ENCODE measurements at places on chromosomes 2 and 18.

DNA sequence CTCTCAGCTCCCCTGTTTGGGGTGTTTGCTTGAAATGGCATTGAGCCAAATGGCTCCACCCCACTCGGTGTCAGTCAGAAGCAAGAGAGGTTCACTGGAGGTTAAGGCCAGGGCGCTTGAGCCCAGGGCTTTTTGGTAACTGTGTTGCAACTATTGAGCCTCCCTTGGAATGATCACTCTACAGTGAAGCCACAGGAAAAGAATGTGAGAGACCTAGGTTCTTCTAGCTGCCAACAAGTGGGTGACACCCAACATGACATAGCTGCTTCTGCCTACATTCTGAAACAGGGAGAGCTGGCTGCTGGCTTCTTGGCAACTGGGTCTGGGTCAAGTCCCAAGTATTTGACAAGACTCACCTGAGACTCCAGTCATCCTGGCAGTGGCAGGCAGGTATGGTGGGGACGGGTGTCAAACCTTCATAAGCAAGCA lies 7.1 kb upstream of the GRHL1 start:
- DNase-seq, result no peak

DNA sequence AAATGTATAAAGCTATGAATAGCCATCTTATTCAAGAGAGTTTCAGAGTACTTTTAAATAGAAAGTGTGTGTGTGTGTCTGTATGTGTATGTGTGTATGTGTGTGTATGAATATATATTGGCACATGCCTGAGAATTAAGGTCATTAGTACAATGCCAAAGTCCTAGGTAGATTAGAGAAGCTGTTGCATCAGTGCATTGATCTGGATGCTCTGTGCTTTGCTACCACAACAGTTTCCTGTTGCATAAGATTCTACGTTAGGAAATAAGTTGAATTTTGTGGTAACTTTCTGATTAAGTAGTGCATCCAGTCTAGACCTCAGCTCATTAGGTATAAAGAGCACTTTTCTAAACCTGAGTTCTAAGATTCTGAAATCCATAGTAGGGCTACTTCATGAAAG lies 1102.8 kb upstream of the KLHL29 start:
- DNase-seq, result no peak

DNA sequence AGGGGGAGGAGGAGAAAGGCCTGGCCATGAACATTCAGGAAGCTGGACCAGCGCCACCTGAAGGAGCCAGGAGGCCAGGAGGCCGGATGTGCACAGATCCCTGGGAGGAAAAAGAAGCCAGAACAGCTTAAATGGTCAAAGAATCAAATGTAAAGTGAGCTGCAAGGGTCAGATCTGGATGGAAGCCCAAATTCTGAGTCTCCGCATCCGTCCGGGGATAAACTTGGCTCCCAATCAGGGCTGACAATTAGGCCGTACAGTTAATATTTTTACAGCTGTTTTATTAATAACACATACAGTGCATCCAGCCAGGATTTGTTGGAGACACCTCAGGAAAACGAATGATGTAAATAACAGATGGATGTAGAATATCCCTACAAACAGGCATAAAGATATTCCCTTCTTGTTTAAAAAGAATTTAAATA lies 495.1 kb upstream of the TCF4 start:
- DNase-seq, result no peak

GRCh38 chr2:68811364-68811763 lies 59.8 kb downstream of the BMP10 start:
- no peak for DNase-seq

DNA sequence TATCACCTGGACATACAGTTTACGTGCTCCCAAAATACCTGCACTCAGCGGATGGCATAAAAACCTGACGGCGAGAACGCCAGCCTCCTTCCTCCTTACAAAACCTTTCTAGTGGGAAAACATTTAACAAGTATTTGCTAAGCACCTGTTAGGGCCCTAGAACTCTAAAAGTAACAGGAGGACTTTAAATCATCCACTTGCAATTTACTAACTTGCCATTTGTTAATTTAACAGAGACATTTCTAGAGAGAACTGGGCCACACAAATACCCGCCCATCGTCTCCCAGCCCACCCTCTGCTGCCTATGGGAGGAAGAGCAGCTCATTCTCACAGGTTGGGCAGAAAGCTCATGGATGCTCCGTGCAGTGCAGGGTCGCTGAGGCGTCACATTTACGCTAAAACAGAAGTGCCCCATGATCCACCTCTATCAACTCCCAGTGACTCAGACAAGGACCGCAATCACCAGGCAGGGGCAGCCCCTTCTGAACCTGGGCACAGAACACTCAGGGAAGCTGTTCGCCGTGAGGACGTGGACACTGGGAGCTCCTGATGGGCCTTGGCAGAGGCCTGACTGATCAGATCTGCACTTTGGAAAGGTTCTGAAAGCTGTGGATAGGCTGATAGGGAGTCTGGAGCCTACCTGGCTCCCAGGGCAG lies 106.9 kb downstream of the HDAC4 start:
- no peak for DNase-seq

DNA sequence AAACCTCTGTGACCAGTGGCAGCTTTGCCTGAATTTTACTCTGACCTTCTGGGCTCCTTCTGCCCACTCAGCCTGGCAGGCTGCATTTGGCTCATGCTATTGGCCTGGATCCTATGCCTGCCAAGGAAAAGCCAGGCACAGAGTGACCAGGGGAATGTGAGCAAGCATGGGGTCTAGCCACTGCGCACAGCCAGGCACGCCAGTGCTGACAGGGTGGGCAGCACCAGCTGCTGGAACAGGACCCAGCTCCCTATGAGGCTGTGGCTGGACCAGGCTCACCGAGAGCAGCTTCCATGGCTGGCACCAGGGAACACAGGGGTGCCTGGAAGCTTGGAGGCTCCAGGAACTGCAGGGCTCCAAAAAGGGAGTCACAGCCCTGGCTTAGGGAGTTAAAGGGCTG lies 311.5 kb upstream of the SYT4 start:
- no peak for DNase-seq

DNA sequence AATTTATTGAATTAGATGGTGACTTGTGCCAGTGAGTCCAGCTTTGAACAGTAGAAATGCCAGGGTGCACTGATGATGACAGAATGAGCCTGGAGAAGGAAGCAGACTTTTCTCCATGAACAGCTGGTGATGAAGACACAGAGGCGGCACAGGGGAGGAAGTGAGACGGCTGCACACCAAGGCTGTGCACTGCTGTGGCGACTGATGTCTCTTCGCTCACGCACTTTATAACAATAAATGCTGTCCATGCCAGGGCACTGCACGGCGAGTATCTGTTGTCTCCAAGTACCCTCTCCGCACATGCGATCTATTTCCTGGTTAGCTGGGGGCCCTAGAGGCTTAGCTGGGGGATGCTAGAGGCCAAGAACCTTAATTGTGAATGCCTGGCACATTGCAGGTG lies 175.2 kb downstream of the TMEM200C start:
- no peak for DNase-seq

DNA sequence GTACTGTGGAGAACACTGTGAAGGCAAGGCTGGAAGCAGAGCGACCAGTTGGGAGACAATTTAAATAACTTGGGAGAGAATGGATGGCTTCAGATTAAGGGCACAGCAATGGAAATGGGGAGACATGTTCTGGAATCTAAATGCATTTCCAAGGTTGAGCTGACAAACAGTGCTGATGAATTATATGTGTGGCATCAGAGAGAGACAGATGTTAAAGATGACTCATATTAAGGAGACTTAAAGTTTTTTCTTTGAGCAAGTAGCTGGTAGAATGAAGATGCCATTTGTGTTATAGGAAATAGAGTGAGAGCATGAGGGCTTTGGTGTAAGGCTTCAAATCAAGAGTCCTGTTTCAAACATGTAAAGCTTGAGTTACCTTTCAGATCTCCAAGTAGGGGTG lies 441.8 kb downstream of the SETBP1 start:
- no peak for DNase-seq

DNA sequence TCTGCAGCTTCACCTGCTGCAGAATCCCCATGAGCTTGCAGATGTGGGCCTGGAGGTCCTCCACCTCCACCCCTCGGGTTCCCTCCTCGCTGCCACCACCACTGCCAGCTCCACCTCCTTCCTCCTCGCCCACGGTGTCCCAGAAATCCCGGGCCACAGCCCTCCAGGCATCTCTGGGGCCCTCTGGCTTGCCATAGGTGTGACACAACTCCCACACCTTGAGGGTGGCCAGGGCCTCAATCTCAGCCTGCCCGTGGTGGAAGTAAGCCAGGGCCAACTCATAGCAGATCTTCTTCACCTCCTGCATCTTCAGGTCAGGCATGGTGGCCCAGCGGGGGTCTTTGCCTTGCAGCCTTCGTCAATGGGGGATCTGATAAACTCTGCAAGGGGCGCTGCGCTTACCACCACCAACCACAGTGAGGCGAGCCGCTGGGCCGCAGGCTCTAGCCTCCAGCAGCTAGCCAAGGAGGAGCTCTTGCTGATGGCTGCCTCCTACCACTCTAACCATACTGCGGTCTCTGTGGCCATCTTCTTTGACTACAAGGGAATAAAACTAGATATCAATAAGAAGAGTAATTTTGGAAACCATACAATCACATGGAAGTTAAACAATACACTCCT lies 36.1 kb upstream of the ANKRD62 start:
- no peak for DNase-seq

DNA sequence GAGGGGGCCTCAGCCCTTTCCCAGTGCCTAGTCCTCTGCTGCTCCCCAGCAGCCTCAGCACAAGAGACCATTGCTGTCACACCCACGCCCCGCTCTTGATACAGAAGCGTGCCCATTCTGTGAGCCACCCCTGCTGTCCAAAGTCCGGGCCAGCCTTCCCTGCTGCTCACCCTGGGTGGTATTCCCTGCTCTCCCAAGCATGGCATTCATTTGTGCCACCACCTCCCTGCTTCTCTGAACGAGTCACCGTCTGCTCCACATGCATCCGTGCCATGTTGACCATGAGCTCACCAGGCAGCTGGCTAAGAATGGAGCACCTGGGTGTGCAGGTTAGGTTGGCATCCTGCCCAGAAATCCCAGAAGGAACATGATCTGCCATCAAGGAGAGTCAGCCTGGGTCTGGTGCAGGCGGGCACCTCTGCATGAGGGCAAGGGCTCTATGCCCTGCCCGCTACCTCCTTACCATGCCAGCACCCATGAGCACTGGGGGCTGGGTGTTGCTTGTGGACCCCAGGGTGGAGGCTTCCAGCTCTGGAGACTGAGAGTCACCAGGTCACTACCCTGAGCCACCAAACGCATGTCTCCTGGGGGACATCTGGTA lies 63.0 kb downstream of the TWIST2 start:
- no peak for DNase-seq

DNA sequence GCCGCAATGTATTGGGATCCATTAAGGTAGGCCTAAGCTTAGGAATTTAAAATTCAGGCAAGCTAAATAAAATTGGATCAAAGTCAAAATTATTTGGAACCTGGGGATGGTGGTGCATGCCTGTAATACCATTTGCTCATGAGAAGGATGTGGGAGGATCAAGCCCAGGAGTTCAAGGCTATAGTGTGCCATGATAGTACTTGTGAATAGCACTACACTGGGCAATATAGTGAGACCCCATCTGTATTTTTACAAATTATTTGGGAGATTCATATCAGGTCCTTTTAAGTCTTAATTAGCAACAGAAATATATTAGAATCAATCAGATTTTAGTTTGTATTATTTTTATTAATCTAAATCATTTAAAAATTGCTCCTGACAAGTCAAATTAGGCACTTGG lies 39.8 kb upstream of the TLK1 start:
- DNase-seq, result no peak

DNA sequence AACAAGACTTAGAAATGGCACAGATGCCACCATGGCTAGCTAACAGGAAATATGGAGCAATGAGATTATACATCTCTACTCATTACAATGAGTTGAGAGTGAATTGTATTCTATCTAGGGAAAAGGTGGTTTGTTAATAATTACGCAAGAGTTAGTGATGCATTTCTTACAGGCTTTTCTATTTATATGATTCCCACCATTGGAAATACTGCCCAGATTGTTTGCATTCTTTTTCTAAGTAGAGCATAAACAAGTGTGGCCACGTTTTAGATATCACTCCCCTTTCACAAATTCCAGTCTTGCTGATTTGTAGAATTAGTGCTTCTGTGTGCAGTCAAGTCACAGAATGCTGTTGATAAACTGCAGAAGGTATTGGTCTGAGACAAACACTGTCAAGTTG lies 56.6 kb downstream of the ZNF804A start:
- no peak for DNase-seq

GRCh38 chr2:52526735-52527134 lies 1240.9 kb upstream of the CHAC2 start:
- DNase-seq, result no peak

DNA sequence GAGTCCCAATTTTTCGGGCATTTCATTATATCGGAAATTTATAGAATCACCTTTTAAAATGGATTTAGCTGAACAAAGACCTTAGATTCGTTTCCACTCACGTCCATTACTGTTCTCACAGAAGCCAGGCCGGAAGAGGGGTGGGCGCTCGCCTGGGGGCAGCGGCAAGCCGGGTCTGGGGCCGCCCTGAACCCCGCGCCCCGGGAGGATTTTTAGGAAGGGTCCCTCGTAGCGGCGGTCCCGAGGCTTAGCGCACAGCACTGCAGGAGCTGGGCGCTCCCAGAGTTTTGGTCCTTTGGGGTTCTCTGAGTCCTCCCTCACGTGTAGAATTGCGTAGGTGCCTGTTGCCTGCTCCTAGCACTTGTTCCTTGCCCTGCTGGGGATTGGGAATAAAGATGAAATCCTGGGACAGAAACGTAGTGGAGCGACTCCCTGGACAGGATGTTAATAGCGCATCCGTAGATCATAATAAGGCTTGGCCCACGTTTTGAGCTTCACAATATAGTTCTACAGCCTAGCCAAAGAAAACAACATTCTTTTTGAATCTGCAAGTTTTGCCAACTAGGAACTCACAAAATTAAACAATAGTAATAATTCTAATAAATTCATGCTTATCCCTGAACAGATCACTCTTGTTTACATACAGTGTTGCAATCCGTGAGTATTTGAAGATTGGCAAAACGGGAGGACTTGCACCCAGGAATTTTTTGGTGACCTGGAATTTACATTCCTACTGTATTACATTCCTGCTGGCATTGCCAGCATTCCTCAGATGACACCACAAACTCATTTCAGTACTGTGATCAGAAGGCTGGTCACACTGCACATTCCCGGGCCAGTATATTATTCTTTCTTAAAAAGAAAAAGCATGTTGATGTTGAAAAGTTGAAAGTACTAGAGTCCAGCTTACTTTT lies 875 bp downstream of the C18orf63 start:
- no peak for DNase-seq

- DNase-seq, result no peak
Observed at GRCh38 chr18:61535401-61535800, 202.2 kb downstream of the CDH20 start.

DNA sequence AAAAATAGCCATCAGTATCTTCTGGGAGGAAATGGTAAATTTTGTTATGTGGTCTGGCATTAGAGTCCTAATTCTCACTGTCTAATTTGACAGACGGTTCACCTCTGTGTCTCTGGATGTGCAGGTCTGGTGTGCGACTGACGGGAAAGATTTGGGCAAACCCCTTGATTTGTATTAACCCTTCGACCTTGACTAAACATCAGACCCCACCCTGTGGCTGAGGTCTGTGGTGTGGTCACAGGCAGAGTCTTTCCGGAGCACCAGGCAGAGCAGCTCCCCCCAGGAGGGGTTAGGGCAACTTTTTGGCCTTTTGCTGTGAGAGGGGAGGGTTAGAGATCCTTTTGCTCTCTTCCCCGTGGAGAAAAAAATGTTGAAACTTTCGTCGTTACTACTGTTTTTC lies 6.4 kb downstream of the TWIST2 start:
- no peak for DNase-seq

Data from NCI-H1436 (cell line).